ENCODE measurements at places on chromosomes 4 and X.

DNA sequence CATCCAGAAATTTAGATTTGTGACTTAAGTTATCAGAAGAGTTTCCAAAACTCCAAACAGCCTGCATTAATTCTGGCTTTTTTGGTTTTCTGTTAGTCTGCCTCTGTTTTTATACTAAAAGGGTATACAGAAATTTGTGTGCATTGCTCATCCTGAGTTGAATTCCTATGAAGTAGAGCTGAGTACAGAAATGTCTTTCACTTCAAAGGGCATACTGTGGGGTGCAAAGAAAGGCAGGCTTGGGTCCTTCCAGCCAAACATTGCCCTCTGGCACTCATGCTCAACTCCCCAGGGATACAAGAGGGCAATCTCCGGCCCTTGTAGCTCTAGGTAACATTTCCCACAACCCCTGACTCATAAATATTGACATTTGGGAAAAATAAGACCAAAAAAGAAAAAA lies 27.6 kb upstream of the TMEM184C start:
- no peak for DNase-seq

- DNase-seq = peak; percentile 46
Measured at GRCh38 chrX:153635788-153636668, 11.0 kb upstream of the DUSP9 start.

- no peak for DNase-seq
Measured at GRCh38 chrX:130109429-130110378, 593 bp downstream of the ELF4 start.

DNA sequence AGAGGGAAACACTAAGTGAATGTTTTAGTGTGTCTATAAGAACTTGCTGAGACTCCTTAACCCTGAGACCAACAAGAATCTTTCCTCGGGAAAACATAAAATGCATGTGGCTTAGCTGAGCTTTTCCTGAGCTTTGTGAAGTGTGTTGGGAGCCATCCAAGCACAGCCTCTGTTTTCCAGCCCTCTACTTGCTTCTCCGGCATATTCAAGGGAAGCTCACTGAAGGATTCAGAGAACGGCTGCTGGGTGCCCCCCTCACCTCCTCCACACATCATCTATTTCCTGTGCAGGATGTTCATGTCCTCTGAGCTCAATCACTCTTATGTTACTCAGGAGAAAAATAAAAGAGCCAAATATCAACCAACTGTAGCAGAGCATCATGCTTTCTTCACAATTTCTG lies 492.1 kb downstream of the IL15 start:
- DNase-seq = no peak
